Lower lobe of right lung (tissue), 2 donors: ENCODE measurements at places on chromosomes 12 and 14. TPM values are rescaled to one million over a fixed set of nuclear protein-coding genes. Genes with fewer than 3 reads are reported as not detected.

The CLEC12A gene
- 88.3 TPM for total RNA-seq

The SLC7A7 gene
- 157 TPM for total RNA-seq

The FLRT2 gene
- 14.3 TPM for total RNA-seq

The PLCZ1 gene
- total RNA-seq, result not detected

The SERPINA9 gene
- not detected for total RNA-seq

The INSM2 gene
- total RNA-seq, result not detected

The CEP170B gene
- total RNA-seq, result 24.7 TPM

The PPFIA2 gene
- 0.83 TPM for total RNA-seq

The CMKLR1 gene
- total RNA-seq, result 25.6 TPM

The ADIPOR2 gene
- 83.8 TPM for total RNA-seq

The NANOG gene
- total RNA-seq, result not detected

The SOS2 gene
- 38.8 TPM for total RNA-seq

The OTOGL gene
- total RNA-seq, result 0.32 TPM

The HNF1A gene
- 0.24 TPM for total RNA-seq

The GPR84 gene
- total RNA-seq, result 0.65 TPM

The SPX gene
- 0.59 TPM for total RNA-seq

The FGF23 gene
- total RNA-seq, result not detected

The FOXJ2 gene
- 19.8 TPM for total RNA-seq

The SLC10A1 gene
- not detected for total RNA-seq

The ENDOU gene
- total RNA-seq, result not detected

The CEBPE gene
- 0.32 TPM for total RNA-seq

The SERPINA10 gene
- not detected for total RNA-seq

The CLEC4E gene
- 21.5 TPM for total RNA-seq

The CMA1 gene
- 2.4 TPM for total RNA-seq

The CNTN1 gene
- 12.3 TPM for total RNA-seq

The TBX3 gene
- total RNA-seq, result 50.9 TPM

The GPR137C gene
- total RNA-seq, result 0.97 TPM
